ENCODE measurements at places on chromosomes 12 and 14. TPM values are rescaled to one million over a fixed set of nuclear protein-coding genes. Genes with fewer than 3 reads are reported as not detected.

Gene EIF2S3B
- 2.8 TPM for total RNA-seq

Gene C14orf93
- 11.6 TPM for total RNA-seq

Gene ALX1
- 9.7 TPM for total RNA-seq

Gene FITM1
- total RNA-seq: 0.37 TPM

Gene DDX24
- 122 TPM for total RNA-seq

Gene LRP1-AS
- total RNA-seq: not detected

Gene NKX2-1
- 0.11 TPM for total RNA-seq

Gene TPH2
- not detected for total RNA-seq

Gene SMCO2
- total RNA-seq: not detected

Measured in A375 (cell line).